ENCODE measurements at places on chromosomes 1 and 21. TPM values are rescaled to one million over a fixed set of nuclear protein-coding genes. Genes with fewer than 3 reads are reported as not detected.

RHD gene
- 0.13 TPM for total RNA-seq

KRTAP19-3 gene
- total RNA-seq, result not detected

MYBPHL gene
- not detected for total RNA-seq

SLAMF6 gene
- total RNA-seq, result 39.9 TPM

DEDD gene
- total RNA-seq, result 40.9 TPM

SLC6A17 gene
- total RNA-seq, result not detected

CELA2B gene
- total RNA-seq, result not detected

- H3K4me3 ChIP-seq, result no peak overlapping the region
- H3K27me3 ChIP-seq, result no peaks in the 10 kb centered on the region
- no peaks in the 10 kb centered on the region for H3K4me1 ChIP-seq
- no peak overlapping the region for H3K27ac ChIP-seq
- no peaks in the 10 kb centered on the region for H3K36me3 ChIP-seq
These were observed 147.2 kb downstream of the CRB1 start for GRCh38 chr1:197415221-197415620.

DNA sequence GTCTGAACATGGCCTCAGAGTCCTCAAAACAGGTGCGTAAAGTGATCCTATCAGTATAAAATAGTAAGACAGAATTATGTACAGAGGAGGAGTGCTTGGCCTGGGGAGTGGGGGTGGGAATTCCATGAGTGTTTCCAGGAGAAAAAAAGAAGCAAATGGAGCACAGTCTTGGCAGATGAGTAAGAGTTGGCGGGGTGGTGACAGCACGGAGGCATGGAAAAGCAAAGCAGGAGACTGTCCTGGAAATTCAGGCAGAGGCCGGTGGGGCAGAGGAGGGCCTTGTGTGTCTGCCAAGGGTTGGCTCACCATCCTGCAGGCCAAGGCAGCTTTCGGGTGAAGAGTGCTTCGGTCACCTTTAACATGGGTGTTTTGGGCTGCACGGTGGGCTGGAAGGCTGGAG is 63.4 kb downstream of the OPTC start:
- no peaks in the 10 kb centered on the region for H3K4me1 ChIP-seq
- H3K27me3 ChIP-seq, result peaks cover 5% of the 10 kb centered on the region
- DNase-seq, result no peak
- H3K36me3 ChIP-seq, result no peaks in the 10 kb centered on the region
- no peak overlapping the region for H3K4me3 ChIP-seq
- H3K27ac ChIP-seq, result no peak overlapping the region

- H3K27ac ChIP-seq, result no peak overlapping the region
- peaks cover 77% of the 10 kb centered on the region for H3K27me3 ChIP-seq
- H3K4me3 ChIP-seq, result no peak overlapping the region
- DNase-seq, result no peak
- no peaks in the 10 kb centered on the region for H3K36me3 ChIP-seq
- H3K4me1 ChIP-seq, result no peaks in the 10 kb centered on the region
These were observed 64.8 kb upstream of the WNT4 start for GRCh38 chr1:22207511-22208267.

- peak; percentile 21 for DNase-seq
- H3K27ac ChIP-seq, result no peak overlapping the region
- H3K4me1 ChIP-seq, result peaks cover 14% of the 10 kb centered on the region
- H3K36me3 ChIP-seq, result no peaks in the 10 kb centered on the region
- H3K4me3 ChIP-seq, result peak overlapping the region; percentile 68
These were observed 35.1 kb downstream of the PTPRF start for GRCh38 chr1:43565600-43566360.

- DNase-seq, result no peak
- no peaks in the 10 kb centered on the region for H3K27me3 ChIP-seq
- no peak overlapping the region for H3K4me3 ChIP-seq
- H3K4me1 ChIP-seq, result no peaks in the 10 kb centered on the region
These were observed 30.3 kb upstream of the RLF start for GRCh38 chr1:40130892-40131291.

DNA sequence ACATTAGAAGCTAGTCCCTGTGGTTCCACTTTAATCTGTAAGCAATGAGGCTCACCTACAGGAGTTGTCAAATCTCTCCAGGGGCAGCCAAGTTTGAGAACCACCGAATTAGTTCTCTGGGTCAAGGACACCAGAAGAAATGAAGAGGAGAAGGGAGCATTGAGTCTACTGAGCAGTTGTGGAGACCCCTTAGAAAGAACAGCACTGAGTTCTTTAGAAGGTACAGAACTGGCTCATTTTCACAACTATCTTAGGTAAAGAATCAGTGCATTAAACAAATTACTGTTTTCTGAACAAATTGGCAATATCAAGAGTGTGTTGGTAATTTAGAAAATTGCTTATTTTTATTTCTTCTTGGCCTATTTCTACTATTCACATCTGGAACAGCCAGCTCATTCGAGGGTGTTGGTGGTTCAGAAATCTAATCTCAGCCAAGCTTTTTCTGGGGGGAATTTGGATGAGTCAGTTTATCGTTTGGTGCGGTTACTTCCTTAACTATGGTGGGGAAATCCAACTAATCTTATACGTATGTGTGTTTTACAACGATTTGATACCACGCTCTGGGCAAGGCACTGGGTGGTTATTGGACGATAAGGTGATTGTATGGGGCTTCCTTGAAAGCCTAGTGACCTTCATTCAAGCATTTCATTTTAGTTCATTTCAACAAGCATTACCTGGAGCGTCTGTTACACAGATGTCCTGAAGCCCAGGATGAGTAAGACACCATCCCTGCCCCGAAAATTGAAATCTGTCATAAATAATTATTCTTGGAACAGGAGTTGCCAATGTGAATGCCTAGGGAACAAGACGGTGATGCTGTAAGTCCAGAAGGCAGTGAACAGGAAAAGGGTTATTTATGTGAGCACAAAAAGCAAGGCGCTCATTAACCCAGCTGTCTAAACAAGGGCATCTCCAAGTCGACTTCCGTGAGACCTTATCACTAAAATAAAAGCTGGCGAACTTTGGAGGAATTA is 52.0 kb upstream of the TMPRSS2 start:
- no peak overlapping the region for H3K27ac ChIP-seq
- DNase-seq, result no peak
- H3K4me3 ChIP-seq, result no peak overlapping the region
- no peaks in the 10 kb centered on the region for H3K36me3 ChIP-seq
- H3K4me1 ChIP-seq, result no peaks in the 10 kb centered on the region
- H3K27me3 ChIP-seq, result no peaks in the 10 kb centered on the region

- H3K4me3 ChIP-seq, result no peak overlapping the region
- DNase-seq, result no peak
- H3K4me1 ChIP-seq, result no peaks in the 10 kb centered on the region
- no peaks in the 10 kb centered on the region for H3K36me3 ChIP-seq
- no peak overlapping the region for H3K27ac ChIP-seq
These were observed 193.9 kb downstream of the FMN2 start for GRCh38 chr1:240285540-240285939.

DNA sequence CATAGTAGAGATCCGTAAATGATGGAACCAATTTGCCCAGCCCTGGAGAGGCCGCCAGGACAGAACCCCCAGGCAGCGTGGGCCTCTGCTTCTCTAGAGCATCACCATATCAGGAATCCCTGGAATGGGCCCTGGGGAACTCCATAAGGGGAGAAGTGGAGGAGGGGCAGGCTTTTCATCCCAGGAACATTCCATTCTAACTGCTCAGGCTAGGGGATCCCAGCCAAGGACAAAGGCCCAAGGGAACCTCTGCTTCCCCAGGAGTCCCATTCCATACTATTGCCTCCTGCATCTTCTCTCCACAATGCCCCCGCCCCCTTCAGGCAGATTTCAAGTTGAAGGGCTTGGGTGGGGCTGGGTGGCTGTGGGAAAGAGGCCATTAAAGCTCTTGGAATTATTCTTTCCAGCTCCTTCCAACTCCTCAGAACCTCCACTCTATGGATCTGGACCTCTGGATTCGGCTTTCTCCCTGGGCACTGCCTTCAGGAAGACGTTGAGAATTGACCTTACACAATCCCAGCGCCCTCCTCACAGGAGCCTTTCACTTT is 6.0 kb downstream of the TRNP1 start:
- H3K27ac ChIP-seq, result no peak overlapping the region
- no peaks in the 10 kb centered on the region for H3K4me1 ChIP-seq
- no peak overlapping the region for H3K4me3 ChIP-seq
- DNase-seq, result no peak
- no peaks in the 10 kb centered on the region for H3K36me3 ChIP-seq
- peaks cover 12% of the 10 kb centered on the region for H3K27me3 ChIP-seq

DNA sequence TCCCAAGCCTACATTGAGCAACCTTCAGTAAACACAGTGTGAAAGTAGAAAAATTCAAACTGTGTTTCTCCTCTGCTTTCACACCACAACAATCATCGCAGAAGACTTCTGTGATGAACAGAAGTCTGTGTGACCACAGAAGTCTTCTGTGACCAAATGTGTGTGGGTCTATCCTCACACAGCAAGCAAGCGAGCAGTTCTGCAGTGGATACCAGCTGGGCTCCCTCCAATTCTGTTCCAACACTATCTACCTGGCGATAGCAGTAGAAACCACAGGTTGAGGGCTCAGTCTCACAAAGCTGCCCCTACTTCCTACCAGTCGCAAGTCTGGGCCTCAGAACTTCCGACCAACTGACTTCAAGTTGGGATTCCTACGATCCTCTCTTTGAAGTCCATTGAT is 21.0 kb upstream of the RAP1A start:
- peak overlapping the region; percentile 68 for H3K27ac ChIP-seq
- peak; percentile 59 for DNase-seq
- peaks cover 83% of the 10 kb centered on the region for H3K4me1 ChIP-seq
- H3K4me3 ChIP-seq, result no peak overlapping the region

GRCh38 chr1:226181996-226182714 is 4.4 kb downstream of the ACBD3 start:
- no peak overlapping the region for H3K4me3 ChIP-seq
- H3K27ac ChIP-seq, result no peak overlapping the region
- DNase-seq, result no peak
- H3K36me3 ChIP-seq, result peaks cover 2% of the 10 kb centered on the region

DNA sequence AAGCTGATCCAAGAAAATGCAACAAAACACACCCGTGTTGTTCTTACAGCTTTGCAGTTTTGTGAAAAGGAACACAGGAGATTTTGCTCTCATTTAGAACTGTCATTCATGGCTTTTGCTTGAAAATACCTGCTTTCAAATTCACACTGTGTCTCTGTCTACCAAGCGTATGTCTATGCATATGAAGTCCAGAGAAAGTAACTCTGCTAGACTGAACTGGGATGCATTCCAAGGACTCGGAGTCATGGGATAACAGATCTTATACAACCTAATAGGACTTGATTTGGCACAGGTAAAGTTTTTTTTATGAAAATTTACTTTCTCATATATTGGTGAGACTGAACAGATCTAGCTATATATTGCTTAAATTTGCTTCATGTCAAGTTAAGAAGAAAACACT is 102.4 kb downstream of the PTGER3 start:
- H3K36me3 ChIP-seq, result no peaks in the 10 kb centered on the region
- DNase-seq, result no peak
- H3K4me1 ChIP-seq, result no peaks in the 10 kb centered on the region
- no peak overlapping the region for H3K4me3 ChIP-seq
- no peak overlapping the region for H3K27ac ChIP-seq

DNA sequence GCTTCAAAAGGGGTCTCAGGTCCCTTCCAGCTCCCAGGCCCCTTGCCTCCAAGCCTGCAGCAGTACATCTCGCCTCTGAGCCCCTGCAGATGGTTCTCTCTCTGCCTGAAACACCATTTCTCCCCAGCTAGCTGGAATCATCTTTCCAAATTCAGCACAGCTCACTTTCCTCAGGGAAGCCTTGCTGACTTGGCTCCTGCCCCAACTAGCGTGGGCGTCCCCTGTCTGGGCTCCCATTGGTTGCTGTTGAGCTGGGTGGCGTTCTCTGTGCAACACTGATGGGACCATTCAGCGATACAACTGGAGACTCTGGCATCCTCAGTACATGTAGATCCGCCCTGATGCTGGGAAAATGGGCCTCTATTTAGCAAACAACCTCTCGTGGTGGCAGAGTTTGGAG is 141.3 kb upstream of the IGSF21 start:
- no peaks in the 10 kb centered on the region for H3K27me3 ChIP-seq
- no peak overlapping the region for H3K27ac ChIP-seq
- H3K4me1 ChIP-seq, result no peaks in the 10 kb centered on the region
- no peak for DNase-seq
- H3K36me3 ChIP-seq, result no peaks in the 10 kb centered on the region
- H3K4me3 ChIP-seq, result no peak overlapping the region

DNA sequence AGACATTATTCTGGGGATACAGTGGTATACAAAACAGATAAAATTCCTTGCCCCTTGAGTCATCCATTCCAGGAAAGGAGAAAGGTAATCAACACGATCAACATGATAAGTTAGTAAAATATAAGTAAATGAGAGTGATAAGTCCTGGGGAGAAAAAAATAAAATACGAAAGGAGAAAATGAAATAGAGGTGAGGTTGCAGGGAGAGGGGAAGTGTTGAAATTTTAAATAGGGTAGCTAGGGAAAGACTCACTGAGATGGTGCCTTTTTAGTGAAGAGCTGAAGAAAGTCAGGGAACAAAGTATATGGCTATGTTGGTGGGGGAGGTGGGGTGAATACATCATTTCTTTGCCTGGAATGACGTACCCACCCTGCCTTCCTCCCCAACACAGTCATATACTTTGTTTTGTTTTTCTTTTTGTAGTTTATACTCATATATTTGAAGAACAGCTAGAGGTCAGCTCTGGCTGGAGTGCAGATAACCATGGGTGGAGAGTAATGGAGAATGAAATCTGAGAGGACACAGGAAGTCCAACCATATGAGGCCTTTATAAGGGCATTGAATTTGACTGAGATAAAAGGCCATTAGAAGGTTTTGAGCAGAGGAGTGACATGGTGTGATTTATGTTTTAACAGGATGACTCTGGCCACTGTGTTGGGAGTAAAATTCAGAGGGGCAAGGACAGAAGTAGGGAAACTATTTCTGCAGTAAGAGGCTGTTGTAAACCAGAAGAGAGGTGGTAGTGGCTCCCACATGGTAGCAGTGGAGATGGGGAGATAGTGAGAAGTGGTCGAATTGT is 54.8 kb downstream of the OSBPL9 start:
- no peak for DNase-seq
- no peaks in the 10 kb centered on the region for H3K4me1 ChIP-seq
- no peaks in the 10 kb centered on the region for H3K27me3 ChIP-seq
- no peak overlapping the region for H3K27ac ChIP-seq

DNA sequence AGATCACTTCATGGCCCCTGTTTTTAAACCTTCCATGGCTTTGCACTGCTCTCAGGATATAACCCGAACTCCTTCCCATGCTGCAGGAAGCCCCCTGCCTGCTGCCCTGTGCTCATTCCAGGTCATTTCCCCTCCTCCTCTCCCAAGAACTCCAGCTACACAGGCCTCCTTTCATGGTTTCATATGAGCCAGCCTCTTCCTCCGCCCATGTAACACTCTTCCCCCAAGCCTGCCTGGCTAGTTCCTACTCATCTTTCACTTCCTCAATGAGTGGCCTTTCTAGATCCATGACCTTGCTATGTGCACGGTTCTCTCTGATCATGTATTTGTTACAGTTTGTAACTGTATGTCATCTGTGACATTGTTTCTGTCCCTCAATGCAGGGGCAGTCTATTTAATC is 3.1 kb upstream of the NCF2 start:
- no peaks in the 10 kb centered on the region for H3K27me3 ChIP-seq
- no peaks in the 10 kb centered on the region for H3K36me3 ChIP-seq
- H3K4me3 ChIP-seq, result no peak overlapping the region
- peaks cover 5% of the 10 kb centered on the region for H3K4me1 ChIP-seq
- H3K27ac ChIP-seq, result no peak overlapping the region
